HEK293T (cell line): ENCODE measurements at places on chromosomes 13 and 19.

GRCh38 chr13:105971738-105972137 is 563.7 kb downstream of the EFNB2 start:
- no peak for DNase-seq

- no peak for DNase-seq
Observed at GRCh38 chr13:82358284-82358683, 1524.0 kb downstream of the SLITRK1 start.

DNA sequence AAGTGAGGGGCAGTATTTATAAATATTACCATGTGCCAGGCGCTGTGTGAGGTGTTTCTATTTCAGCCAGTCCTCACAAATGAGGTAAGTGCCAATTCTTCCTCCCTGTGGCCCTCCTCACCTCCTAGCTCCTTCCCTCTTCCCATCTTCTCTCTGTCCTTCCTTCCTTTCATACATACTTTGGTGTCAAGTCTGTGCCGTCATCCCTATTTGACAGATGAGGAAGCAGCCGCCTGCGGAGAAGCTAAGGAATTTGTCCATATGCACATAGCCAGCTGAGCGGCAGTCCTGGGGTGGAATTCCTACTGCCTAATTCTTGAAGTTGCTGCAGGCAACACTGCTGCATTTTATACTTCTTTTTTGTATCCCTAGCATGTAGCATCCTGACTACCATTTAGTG is 150.8 kb downstream of the B3GLCT start:
- no peak for DNase-seq

DNA sequence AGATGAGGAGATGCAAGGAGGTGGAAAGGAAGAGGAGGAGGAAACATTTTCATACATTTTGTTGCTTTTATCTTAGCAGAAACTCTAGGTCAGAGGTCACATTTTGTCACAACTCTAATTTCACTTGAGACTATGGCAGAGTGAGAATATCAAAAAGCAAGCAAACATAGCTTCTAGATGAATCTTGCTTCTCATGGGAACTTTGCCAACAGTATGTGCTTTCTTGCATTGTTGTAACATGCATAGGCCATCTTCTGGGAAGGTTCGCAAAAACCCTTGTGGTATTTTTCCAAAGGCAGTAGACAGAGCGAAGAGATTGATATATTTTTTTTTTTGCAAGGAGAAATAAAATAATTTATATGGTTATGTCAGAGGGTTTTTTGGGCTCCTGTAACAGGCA is 291.3 kb downstream of the MTUS2 start:
- no peak for DNase-seq

DNA sequence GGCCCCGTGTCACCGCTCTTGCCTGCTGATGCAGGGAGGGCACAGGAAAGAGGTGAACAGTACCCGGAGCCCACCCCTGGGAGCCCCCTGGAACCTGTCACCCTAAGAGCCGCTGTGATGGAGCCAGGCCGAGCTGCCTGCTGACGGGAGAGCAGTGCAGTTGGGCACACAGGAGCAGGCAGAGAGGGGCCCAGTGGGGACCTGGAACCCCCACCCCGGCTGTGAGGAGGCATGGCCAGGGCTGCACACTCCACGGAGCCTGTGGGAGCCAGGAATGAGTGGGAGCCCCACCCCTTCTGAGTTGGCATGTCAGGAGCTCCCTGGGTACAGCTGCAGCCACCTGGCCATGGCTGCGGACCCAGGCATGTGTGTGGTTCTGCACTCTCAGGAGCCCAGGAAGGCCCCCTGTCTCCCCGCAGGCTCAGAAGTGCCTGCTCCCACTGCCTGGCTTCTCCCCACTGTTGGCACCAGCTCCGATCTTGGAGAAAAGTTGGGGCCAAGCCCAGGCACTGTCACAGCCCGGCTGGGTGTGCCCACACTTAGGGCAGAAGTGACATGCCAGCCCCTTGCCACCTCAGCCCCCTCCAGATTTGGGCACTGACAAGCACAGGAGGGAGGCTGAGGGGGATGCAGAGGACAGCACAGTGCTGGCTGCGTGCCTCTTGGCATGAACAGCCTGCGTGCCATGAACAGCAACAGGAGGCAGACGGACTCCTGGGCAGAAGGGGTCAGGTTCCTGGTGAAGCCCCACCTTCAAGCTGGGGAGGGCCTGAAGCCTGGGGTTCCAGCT is 6.3 kb downstream of the CFAP97D2 start:
- no peak for DNase-seq

GRCh38 chr19:38015216-38015615 is 108.2 kb downstream of the SIPA1L3 start:
- no peak for DNase-seq

GRCh38 chr13:101383595-101383994 is 32.7 kb downstream of the NALCN start:
- DNase-seq = no peak

DNA sequence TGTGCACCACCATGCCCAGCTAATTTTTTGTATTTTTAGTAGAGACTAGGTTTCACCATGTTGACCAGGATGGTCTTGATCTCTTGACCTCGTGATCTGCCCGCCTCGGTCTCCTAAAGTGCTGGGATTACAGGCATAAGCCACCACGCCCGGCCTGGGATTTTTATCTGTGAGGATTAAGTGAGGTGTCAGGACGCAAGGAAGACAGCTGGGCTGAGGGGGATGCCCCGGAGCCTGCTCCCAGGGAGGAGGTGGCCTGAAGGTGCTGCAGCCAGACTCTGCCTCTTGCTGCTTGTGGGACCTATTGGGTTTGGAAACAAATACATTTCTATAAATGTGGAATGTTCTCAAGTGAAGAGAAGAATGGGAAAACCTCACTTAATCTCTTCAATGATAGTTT is 131.6 kb downstream of the OLFM4 start:
- no peak for DNase-seq

- DNase-seq = no peak
Observed at GRCh38 chr13:50993934-50994333, 84.3 kb downstream of the RNASEH2B start.

GRCh38 chr19:6521718-6522646 is 8.8 kb upstream of the TNFSF9 start:
- DNase-seq = no peak

- peak; percentile 69 for DNase-seq
Observed at GRCh38 chr19:49200238-49200862, 42.8 kb downstream of the TRPM4 start.

GRCh38 chr19:50949861-50950260 is 3.0 kb downstream of the KLK5 start:
- no peak for DNase-seq

- DNase-seq = no peak
Observed at GRCh38 chr19:8566855-8567254, 10.4 kb downstream of the MYO1F start.

- DNase-seq = no peak
Observed at GRCh38 chr13:105773863-105774538, 761.5 kb downstream of the EFNB2 start.

DNA sequence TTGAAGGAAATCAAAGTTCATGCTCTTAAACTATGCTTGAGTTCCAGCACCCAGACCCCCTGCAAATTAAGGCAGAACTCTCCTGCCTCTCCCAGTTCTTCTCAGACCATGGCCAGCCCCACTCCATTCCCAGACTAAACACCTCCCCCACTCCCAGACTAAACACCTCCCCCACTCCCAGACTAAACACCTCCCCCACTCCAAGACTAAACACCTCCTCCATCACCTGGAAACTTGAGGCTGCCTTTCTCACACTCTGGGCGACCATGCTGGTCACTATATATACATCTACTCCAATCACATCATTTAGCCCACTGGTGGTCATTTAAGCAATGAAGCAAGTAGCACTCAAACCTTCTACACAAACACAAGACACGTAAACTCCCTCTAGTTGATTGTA is 57.2 kb downstream of the CAB39L start:
- no peak for DNase-seq

DNA sequence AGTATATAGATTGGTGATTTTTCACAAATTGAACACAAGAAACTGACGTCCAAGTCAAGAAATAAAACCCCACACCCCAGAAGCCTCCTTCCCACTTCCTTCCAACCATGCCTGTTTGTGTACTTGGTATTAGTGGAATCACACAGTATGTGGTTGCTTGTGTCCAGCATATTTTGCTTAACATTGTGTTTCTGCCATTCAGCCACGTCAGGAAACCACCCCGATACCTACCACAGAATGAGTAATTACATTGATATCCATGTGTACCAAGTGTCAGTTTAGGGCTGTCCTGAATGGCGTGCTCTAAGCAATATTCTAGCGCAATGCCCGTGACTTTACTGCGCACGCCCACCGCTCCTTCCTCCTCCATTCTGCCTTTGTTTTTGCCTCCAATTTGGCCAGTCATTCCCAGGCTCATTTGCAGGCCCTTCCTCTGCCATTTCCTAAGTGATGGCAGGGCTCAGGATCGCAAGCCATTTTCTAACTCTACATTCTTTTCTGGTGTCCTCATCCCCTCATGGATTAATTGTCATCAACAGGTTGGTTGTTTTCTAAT is 25.9 kb upstream of the MPHOSPH8 start:
- no peak for DNase-seq

DNA sequence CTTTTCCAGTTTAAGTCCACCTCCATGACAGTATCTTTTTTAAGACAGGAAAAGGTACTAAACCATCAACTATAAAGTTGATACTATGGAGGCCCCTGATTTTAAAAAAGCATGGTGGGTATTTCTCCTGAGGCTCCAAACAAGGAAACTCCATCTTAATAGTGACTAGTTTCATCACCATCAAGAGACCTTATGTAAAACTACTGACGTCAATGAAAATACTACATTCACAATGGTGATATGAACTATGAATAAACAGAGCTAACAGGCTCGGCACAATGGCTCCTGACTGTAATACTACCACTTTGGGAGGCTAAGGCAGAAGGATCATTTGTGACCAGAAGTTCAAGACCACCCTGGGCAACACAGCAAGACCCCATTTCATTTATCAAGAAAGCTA is 162.7 kb downstream of the KLF12 start:
- DNase-seq = no peak

- DNase-seq = no peak
Observed at GRCh38 chr19:29546583-29547190, 20.9 kb downstream of the VSTM2B start.

- no peak for DNase-seq
Observed at GRCh38 chr13:113559901-113560644, 24.5 kb upstream of the TFDP1 start.

- no peak for DNase-seq
Observed at GRCh38 chr19:12984143-12984627, 11.1 kb upstream of the NFIX start.
